ENCODE measurements at places on chromosomes 7 and 10. TPM values are rescaled to one million over a fixed set of nuclear protein-coding genes. Genes with fewer than 3 reads are reported as not detected.

SUPV3L1 gene
- 32.2 TPM for total RNA-seq

CRYGN gene
- total RNA-seq, result not detected

- no peaks in the 10 kb centered on the region for H3K4me1 ChIP-seq
- no peaks in the 10 kb centered on the region for H3K36me3 ChIP-seq
- no peak overlapping the region for H3K27ac ChIP-seq
- H3K27me3 ChIP-seq, result peaks cover 14% of the 10 kb centered on the region
Measured at GRCh38 chr7:142859829-142860228, 5.0 kb downstream of the EPHB6 start.

DNA sequence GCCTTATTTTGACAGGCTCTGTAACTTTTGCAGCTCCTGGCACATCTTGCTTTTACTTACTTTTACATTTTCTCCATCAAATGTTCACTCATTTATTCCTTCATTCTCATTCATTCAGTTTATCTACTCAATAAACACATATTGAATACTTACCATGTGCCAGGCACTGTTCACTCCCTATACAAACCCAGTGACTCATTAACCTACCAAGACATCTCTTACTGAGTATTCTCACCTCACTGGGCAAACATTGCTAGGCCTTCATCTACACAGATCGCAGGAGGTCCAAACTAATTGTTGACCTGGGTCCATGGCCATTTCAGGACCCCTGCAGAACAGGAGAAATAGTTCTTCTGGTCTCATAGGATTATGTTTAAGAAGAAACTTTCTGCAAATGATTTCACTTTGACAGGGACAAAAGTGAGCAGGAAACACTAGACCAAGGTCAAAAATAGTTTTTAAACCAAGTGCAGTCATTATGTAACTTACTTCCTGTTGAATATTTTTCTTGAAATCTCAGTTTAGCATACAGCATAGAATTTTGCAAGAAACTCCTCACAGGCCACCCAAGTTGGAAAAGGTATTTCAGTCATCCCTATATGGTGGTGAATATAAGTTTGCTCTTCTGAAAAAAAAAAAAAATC, 17.6 kb downstream of the SLC26A4 start:
- H3K36me3 ChIP-seq, result no peaks in the 10 kb centered on the region
- no peaks in the 10 kb centered on the region for H3K27me3 ChIP-seq
- no peak overlapping the region for H3K4me3 ChIP-seq
- no peak overlapping the region for H3K27ac ChIP-seq
- no peak for DNase-seq

- H3K4me1 ChIP-seq, result peaks cover 3% of the 10 kb centered on the region
- no peak overlapping the region for H3K27ac ChIP-seq
- DNase-seq, result no peak
- H3K36me3 ChIP-seq, result no peaks in the 10 kb centered on the region
Measured at GRCh38 chr10:5981529-5981928, 4.2 kb upstream of the IL15RA start.

DNA sequence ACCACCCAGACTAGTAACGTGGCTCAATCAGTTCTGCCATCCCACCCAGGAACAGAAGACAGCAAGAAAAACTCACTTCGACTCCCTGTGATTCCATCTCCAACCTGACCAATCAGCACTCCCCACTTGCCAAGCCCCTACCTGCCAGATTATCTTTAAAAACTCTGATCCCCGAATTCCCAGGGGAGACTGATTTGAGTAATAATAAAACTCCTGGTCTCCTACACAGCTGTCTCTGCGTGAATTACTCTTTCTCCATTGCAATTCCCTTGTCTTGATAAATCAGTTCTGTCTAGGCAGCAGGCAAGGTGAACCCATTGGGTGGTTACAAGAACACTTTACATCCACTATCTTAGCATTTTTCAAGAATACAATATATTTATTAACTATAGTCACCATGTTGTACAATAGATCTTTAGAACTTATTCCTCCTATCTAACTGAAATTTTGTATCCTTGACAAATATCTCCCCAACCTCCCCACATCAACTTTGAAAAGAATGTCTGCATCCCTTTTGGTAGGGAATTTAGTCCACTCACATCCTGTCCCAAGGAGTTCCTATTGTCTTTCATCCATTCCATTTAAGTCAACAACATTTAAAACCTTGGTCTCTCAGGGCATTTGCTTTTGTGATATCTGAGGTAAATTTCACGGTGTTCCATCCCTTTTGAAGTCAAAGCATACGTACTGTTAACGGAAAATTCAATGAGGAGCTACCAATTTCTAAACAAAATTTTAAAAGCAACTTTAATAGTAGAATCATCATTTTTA, 163.7 kb downstream of the MACC1 start:
- no peak overlapping the region for H3K27ac ChIP-seq
- no peak for DNase-seq
- no peaks in the 10 kb centered on the region for H3K36me3 ChIP-seq
- no peak overlapping the region for H3K4me3 ChIP-seq
- no peaks in the 10 kb centered on the region for H3K27me3 ChIP-seq

DNA sequence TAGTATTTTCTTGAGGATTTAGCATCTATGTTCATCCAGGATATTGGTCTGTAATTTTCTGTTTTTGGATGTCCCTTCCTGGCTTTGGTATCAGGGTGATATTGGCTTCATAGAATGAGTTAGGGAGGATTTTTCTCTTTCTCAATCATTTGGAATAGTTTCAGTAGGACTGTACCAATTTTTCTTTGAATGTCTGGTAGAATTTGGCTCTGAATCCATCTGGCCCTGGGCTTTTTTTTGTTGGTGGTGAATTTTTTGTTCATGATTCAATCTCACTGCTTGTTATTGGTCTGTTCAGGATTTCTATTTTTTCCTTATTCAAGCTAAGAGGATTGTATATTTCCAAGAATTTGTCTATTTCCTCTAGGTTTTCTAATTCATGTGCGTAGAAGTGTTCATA, 192.7 kb downstream of the KIF20B start:
- no peaks in the 10 kb centered on the region for H3K27me3 ChIP-seq
- no peak overlapping the region for H3K4me3 ChIP-seq
- no peak for DNase-seq

DNA sequence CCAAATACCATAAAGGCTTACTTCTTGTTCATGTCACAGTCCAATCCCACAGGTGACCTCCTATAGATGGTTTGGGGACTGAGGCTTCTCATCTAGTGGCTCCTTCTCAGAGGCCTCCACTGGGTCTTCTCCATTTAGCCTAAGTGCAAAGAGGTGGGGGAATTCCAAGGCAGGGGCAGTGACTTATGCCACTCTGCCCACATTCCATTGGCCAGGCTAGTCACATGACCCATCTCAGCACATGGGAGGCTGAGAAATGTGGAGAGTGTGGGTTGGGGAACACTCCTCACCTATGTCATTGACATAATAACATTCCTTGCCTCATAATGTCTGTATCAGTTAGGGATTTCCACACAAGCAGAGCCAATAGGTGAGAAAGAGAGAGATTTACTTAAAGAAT, 104.3 kb upstream of the PLXNA4 start:
- no peak overlapping the region for H3K4me3 ChIP-seq
- no peaks in the 10 kb centered on the region for H3K36me3 ChIP-seq
- H3K27ac ChIP-seq, result no peak overlapping the region
- no peak for DNase-seq

DNA sequence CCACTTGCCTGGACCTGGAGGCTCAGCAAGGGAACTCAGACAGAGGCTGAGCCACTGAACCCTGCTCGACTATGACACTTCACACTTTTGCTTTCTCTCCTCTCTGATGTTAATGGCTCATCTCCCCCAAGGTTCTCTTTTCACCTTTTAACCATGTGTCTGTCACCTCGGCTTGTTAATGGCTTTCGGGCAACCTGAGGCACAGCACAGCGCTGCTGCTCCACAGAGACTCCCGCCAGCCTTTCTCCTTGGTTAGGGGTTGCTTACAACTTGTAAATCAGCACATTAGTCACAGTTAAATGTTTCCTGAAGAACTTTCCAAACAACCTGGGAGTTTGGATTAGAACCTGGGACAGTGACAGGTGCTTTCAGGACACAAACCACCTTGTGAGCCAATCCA, 136.2 kb upstream of the TBX20 start:
- no peak overlapping the region for H3K4me3 ChIP-seq
- H3K4me1 ChIP-seq, result no peaks in the 10 kb centered on the region
- H3K27ac ChIP-seq, result no peak overlapping the region
- DNase-seq, result no peak

DNA sequence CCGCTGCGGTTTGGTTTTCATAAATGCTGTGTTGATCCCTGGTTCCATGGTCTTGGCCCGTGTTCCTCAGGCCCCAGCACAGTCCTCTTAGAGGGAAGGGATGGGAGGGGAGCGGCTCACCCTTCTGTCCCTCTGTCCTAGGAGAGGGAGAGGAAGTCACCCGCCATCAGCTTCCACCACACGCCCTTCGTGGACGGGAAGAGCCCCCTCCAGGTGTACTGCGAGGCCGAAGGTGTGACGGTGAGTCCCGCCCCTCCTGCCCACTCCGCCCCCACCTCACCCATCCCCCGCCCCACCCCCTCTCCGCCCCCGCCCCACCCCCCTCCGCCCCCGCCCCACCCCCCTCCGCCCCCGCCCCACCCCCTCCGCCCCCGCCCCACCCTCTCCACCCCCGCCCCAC, 37.5 kb upstream of the DPYSL4 start:
- no peak overlapping the region for H3K4me3 ChIP-seq
- H3K27ac ChIP-seq, result no peak overlapping the region
- H3K27me3 ChIP-seq, result no peaks in the 10 kb centered on the region
- H3K36me3 ChIP-seq, result no peaks in the 10 kb centered on the region
- DNase-seq, result no peak

DNA sequence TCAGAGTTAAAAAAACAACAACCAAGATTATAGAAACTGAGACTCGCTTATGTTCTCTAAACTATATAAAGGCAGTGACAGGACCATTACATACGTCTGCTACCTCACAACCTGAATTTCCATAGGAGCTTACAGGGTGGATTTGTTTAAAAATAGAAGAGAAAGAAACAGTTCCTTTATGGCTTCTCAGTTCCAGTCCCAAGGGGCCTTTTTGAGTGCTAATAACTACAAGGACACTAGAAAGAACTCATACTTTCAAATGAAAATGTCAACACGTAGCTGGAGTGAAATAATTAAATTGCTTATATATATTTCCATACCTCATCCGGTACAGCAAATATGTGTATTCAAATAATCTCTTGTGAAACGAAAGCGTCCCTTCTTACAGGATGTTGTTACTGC, 19.7 kb downstream of the TSPAN12 start:
- no peak for DNase-seq
- H3K27ac ChIP-seq, result no peak overlapping the region
- no peaks in the 10 kb centered on the region for H3K36me3 ChIP-seq
- H3K27me3 ChIP-seq, result no peaks in the 10 kb centered on the region
- H3K4me1 ChIP-seq, result no peaks in the 10 kb centered on the region
- H3K4me3 ChIP-seq, result no peak overlapping the region

DNA sequence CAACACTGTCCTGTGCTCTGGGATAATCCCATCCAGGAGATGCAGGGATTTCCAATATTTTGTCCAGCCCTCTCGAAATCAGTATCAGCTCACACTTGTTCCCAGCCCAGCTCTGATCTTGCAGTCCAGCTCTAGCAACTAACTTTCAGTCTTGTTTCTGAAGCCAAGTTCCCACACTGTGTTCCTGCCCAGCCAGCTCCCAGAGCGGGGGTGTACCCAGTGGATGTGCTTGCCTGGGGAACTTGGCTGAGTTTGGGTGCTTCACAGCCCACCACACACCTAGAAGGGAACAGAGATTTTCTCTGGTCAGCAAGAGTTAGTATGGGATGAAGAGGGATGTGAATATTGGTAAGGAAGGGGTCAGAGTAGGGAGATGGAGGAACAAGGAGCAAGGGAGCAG, 57.5 kb upstream of the RAPGEF5 start:
- H3K4me1 ChIP-seq, result peaks cover 11% of the 10 kb centered on the region
- H3K36me3 ChIP-seq, result no peaks in the 10 kb centered on the region
- no peak overlapping the region for H3K27ac ChIP-seq
- no peaks in the 10 kb centered on the region for H3K27me3 ChIP-seq

DNA sequence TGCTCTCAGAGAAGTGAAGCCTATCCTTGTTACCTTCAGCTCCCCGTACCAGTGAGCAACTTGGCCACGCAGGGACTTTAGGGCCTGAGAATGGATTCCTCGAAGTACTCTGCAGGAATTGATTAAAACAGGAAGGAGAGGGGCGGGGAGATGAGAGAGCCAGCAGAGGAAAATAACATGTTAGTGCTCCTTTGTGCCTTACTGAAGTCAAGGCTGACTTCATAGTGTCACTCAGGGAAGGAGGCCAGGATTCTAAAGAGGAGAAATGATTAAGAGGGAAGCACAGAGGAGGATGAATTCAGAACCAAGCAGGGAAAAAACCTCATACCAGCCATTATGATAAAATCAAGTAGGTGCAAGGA, 195.6 kb upstream of the RHOBTB1 start:
- no peaks in the 10 kb centered on the region for H3K36me3 ChIP-seq
- no peak for DNase-seq
- no peaks in the 10 kb centered on the region for H3K4me1 ChIP-seq
- no peaks in the 10 kb centered on the region for H3K27me3 ChIP-seq
- no peak overlapping the region for H3K27ac ChIP-seq

DNA sequence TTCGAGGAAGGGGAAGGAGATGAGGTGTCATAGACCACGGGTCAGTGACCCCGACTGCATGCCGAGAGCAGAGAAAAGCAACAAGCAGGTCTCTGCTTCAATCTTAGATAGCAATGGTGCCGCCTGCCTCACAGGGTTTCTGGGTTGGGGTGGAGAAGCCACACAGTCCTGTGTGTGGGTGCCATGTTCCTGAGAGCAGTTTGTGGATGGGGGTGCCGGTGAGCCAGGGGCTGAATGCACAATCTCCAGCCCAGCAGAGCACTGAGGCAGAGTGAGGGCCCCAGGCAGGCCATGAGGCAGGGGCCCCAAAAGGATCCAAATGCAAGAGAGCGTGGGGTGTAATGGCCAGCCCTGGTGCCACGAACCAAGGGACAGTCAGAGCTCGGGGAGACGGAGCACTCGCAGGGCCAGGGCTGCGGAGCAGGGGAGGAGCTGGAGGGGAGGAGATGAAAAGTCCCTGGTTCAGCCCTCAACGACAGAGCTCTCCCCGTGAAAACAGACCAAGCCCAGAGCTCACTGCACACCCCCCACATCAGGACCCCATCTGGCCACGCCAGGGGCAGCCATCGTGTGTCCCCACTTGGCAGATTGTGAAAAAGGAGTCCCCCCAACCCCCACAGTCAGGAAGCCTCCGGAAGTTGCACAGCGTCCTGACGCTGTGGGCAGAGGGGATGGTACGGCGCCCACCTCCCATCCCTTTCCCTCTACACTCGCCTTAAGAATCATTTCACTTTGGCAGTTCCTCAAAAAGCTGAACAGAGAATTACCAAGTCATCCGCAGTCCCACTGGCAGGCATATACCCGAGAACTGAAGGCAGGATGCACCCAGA, 19.9 kb downstream of the WDR86 start:
- no peaks in the 10 kb centered on the region for H3K27me3 ChIP-seq
- no peak overlapping the region for H3K4me3 ChIP-seq
- H3K27ac ChIP-seq, result no peak overlapping the region
- peaks cover 13% of the 10 kb centered on the region for H3K4me1 ChIP-seq
- H3K36me3 ChIP-seq, result no peaks in the 10 kb centered on the region
- no peak for DNase-seq

GRCh38 chr7:127922656-127923055, 108.6 kb downstream of the LRRC4 start:
- no peak overlapping the region for H3K27ac ChIP-seq
- H3K36me3 ChIP-seq, result no peaks in the 10 kb centered on the region
- no peak overlapping the region for H3K4me3 ChIP-seq

Measured in neural progenitor cell (in vitro differentiated cells).